ENCODE measurements at places on chromosomes 4 and X.

DNA sequence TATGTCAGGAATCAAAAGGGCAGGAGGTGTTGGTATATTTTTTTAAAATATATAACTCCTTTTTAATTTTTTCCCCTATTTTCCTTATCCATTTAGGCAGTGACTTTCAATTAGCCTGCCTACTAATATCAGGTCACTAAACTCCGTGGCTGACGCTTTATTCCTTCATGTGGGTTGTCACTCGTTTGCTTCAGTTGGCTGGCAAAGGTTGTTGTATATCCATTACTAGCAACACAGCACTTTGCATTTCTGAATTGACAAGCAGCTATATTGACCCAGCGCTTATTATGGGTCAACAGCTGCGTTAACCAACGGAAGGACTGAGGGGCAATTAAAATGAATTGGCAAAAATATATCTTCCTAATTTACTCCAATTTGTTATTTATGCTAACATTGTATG, 87.7 kb downstream of the ARX start:
- DNase-seq: no peak

DNA sequence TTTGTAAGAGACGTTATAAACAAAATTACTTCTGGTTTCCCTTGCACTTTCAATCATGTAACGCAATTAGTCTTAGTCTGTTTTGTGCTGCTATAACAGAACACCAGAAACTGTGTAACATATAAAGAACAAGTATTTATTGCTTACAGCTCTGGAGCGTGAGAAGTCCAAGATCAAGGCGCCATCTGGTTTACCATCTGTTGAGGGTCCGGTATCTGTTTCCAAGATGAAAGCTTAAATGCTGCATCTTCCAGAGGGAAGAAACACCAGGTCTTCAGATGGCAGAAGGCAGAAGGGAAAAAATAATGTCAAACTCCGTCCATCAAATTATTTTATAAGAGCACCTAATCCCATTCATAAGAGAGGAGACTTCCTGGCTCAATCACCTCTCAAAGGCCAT, 474.1 kb downstream of the PDGFC start:
- DNase-seq: no peak

GRCh38 chr4:64305565-64306254, 103.5 kb downstream of the TECRL start:
- DNase-seq: no peak

- DNase-seq: no peak
Measured at GRCh38 chr4:122083989-122084388, 68.1 kb upstream of the BLTP1 start.

DNA sequence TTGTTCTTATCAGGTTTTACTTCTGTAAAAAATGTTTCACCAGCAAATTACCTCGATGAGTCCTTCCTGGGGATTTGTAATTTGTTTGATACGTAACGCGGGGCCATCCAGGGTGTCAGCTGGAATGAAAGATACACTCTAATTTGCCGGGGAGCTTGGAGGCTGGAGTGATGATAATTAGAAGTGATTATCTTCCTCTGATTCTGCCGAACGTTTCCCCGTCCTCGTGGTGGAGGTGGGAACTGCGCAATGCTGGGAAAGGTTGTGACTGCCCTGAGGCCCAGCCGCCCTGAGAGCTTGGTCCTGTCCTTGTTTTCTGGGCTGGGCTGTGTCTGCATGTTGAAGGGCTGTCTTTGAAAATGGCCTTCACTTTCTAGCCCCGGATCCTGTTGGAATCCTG, 48.0 kb downstream of the SORCS2 start:
- no peak for DNase-seq

GRCh38 chr4:101141855-101142254, 205.5 kb downstream of the PPP3CA start:
- no peak for DNase-seq

- DNase-seq: no peak
Measured at GRCh38 chrX:7828594-7828993, 14.4 kb upstream of the VCX start.

DNA sequence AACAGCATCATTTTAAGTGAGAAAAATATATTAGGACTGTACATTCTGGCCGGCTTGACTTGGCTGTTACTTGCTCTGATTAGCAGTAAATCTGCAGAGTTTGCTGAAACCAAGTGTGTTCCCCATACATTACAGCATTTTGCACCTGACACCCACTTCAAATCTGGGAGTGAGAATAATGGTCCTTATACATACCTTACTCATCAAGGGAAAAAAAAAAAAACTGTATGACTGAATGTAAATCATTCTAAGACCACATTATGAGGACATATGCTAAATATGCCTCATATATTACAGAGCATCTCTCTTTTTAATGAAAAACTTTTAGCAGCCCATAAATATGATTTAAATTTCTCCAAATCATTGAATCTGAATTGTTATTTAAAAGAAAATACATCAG, 406.7 kb downstream of the SPOCK3 start:
- DNase-seq: no peak

- no peak for DNase-seq
Measured at GRCh38 chr4:36722986-36723385, 441.6 kb downstream of the DTHD1 start.

DNA sequence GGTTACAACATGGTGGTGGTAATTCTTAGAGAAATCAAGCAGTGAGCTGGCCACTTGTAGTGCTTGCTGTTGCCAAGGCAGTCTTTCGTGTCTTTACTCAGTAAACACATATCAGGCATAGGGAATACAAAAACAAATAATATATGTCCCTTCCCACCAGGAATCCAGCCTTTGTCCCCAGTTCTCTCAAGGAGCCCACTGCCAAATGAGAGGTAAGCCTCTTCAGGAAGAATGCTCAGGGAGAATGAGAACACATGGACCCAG, 421 bp upstream of the PLAC1 start:
- DNase-seq: no peak

DNA sequence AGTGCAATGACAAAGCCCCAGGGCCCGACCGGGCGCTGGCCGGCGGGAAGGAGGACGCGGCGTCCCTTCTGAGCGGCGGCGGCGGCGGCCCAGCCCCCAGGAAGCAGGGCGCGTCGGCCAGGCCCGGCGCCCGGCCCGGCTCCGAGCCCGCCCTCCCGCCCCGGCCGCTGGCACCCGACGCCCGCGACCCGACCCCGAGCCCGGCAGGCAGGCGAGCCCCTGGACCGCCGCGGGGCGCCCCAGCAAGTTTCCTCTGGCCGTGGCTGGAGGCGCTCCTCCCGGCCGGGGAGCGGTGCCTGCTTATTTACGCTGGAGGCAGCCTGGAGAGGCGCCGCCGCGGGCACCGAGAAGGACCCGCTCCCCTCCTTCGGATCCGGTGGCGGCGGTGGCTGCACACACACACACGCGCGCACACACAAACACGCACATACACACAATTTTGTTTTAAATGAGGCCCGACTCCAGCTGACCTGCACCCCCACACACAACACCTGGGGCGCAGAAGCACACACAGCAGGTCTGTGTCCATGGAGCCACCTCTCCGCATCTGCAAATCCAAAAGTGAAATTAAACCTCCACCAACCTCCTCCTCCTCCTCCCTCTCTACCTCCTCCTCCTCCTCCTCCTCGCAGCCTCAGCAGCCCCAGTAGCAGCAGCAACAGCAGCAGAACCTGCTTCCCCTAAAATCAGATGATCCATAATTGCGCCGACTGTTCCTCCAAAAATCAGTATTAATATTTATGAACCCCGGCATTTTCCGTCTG, 669 bp downstream of the IRF2 start:
- DNase-seq: peak; percentile 58

DNA sequence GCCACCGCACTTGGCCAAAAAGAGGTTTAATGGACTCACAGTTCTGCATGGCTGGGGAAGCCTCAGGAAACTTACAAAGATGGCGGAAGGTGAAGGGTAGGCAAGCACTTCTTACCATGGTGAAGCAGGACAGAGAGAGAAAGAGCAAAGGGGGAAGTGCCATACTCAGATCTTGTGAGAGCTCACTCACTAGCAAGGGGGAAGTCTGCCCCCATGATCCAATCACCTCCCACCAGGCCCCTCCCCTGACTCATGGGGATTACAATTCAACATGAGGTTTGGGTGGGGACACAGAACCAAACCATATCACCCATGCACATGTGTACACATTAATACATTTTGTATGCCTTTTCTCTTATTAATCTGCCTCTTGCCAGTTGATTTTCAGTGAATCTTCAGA, 77.2 kb upstream of the HSD17B10 start:
- no peak for DNase-seq

DNA sequence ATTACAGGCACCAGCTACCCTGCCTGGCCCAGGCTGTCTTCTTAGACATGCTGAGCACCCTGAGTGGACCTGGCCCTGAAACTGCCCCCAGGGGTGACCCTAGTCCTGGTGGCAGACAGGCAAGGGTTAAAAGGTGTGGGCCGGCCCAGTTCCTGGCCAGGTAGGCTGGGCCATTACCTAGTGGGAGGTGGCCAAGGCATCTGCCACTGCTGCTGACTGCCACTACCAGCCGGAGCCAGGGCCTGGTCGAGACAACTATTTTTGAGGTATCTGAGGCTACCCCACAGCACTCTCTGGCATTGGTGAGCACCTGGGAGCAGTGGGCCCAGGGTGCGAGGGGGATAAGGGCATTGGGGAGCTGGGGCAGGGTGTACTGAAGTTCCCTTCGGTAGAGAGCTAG, at the start of gene CCDC120:
CCDC120 (plus strand) TSS at position 206 of the 400 bp plus-strand sequence. CDS start 3,043 bp downstream, outside the sequence.
- no peak for DNase-seq

- DNase-seq: no peak
Measured at GRCh38 chrX:46575991-46576392, 2.4 kb downstream of the CHST7 start.

DNA sequence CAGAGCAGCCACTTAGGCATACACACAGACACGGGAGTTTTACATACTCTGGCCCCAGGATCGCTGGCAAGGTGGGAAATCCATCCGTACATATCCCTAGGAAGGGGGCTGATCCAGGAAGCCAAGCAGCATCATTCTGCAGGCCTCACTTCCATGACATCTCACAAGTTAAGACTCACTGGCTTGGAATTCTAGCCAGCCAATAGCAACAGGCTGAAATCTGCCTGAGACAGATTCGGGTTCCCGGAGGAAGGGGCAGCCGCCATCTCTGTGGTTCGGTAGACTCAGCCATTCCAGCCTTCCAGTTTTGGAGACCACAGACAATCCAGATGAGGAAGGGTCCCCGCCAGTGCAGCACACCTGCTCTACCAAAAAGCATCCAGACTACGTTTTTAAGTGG, 31.3 kb downstream of the SOWAHB start:
- DNase-seq: no peak

DNA sequence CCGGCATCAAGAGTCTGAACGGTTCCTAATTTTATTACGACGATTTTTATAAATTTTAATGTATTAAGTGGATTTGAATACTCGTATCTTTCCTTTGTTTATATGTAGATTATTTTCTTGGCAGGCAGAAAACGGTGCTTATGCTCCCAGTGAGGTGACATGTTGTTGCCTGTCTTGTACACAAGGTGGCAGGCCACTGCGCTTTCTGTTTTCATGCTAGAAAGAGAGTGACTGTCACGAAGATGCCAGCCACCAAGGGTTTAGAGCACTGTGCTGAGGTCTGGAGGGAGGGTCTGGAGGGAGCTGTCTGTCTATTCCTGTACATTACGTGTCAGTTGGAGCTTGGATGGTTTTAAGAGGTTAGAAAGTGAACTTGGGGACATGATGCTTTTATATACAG, 87.7 kb downstream of the SHROOM2 start:
- DNase-seq: peak; percentile 24

- DNase-seq: no peak
Measured at GRCh38 chrX:141838016-141838415, at the start of gene MAGEC3. Gene MAGEC3, plus strand, starts transcription at chrX:141838316. Its CDS starts 0 bp downstream, at chrX:141838316.

DNA sequence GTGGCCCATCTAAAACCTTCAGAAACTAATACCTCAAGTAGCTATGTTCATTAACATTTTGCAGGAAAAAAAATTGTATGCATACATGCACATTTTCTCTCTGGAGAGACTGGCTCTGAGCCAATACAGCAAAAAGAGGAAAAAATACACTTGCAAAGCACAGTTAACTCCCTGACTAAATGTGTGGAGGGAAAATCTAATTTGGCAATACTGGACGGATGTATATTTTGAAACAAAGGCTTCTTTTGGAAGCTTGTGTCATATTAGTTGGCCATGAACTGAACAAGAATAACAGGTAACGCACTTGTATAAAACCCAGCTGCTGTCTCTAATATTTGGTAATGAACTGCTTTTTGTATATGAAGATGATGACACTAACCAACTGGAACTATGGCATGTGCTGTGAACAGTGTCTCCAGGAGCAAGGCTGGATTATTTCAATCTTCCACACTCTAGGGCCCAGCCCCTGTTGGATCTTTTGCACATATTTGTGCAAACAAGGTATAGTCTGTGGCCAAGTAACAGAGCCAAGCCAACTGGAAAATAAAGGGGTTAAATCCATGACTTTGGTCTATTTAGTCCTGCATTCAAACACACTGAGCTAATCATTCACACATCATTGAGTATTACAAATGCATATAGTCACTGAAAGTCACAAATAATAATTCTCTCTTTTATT, 67.9 kb upstream of the NRK start:
- no peak for DNase-seq

DNA sequence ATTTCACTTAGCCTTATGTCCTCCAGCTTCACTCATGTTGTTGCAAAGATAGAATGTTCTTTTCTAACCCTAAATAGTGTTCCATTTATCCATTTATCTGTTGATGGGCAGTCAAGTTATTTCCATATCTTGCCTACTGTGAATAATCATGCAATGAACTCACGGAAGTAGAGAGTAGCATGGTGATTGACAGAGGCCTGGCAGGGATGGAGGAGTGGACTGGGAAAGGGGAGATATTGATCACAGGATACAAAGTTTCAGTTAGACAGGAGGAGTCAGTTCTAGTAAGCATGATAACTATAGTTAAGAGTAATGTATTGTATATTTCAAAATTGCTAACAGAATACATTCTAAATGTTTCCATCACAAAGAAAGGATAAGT, 10.3 kb upstream of the CLNK start:
- no peak for DNase-seq

GRCh38 chr4:184784628-184785257, 41.0 kb downstream of the ACSL1 start:
- DNase-seq: no peak

- DNase-seq: no peak
Measured at GRCh38 chrX:155592331-155592730, 20.4 kb downstream of the TMLHE start.

GRCh38 chr4:139845453-139846093, 180.0 kb downstream of the MGST2 start:
- DNase-seq: no peak

DNA sequence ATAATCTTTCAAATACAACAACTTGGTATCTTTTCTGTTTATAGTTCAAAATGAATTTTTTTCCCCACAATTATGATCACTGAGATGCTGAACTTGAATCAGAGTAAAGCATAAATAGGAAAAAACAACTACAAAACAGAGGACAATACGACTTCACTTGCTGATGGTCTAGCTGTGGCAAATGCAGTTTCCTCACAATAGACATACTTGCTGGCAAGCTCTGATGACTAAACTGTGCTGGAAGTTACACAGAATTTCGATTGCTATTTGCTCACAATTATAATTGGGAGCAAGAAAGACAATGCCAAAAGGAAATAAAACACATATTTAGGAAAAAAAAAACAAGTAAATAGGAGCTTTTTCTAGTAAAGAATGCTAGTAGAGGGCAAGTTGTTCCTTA, 14.7 kb downstream of the VEGFC start:
- DNase-seq: no peak

All from C1 segment of cervical spinal cord (tissue), 14 donors.